ENCODE measurements at places on chromosomes 7 and 10. TPM values are rescaled to one million over a fixed set of nuclear protein-coding genes. Genes with fewer than 3 reads are reported as not detected.

GPR85 gene
- polyA plus RNA-seq, result 5.0 TPM

RBP3 gene
- polyA plus RNA-seq, result not detected

RAPGEF5 gene
- 0.16 TPM for polyA plus RNA-seq

IL2RA gene
- not detected for polyA plus RNA-seq

RGS10 gene
- polyA plus RNA-seq, result 219 TPM

EFCAB10 gene
- not detected for polyA plus RNA-seq

PDAP1 gene
- polyA plus RNA-seq, result 68.1 TPM

DNA sequence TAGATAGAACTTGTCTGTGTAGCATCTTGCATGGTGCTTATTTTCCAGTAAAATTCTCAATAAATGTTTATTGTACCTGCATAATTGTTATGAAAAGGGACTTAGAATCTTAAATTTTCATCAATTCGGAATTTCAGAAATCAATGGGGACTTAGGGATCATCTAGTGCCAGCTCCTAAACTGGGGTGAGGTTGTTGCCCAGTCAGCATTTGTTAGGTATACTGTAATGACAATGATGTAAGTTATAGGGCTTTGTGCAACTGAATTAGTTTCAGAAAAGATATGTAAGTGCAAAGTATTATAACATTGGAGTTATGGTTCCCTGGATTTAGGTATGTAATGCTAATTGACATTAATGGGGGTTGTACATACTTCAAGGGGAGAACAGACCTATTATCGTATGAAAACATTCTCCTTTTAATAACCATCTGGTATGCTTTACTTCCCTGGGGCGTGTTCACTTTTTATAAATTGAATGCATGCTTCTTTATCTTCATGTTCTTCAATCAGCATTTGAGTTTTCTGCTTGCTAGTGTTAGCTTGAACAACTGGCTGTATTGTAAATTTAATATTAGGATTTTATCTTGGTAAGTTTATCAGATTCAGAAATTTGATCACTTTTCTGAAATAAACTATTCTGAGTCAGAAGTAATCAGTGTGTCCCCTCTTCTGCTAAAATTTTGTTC, 270.3 kb downstream of the BBS9 start:
- DNase-seq, result no peak

- DNase-seq, result no peak
Observed at GRCh38 chr10:80487791-80488538, 33.9 kb downstream of the TSPAN14 start.

GRCh38 chr7:42254217-42254616, 17.2 kb upstream of the GLI3 start:
- no peak for DNase-seq

GRCh38 chr10:14466257-14466656, 135.5 kb upstream of the FRMD4A start:
- no peak for DNase-seq

DNA sequence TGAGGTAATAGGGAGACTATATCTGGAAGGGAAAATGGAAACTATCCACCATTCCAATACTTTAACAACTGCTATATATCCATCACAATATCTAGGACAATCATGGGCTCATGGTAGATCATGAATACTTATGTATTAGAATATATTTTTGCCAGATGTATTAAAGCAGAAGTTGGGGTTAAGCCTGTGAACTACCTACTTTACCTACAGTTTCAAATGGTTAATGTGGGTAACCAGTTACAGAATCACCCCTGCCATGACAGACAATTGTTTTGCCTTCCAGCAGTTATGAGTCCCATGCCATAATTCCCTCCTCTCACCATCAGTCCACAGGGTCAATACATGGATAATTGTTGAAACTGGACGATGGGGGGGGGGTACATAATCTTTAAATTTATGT, 29.9 kb upstream of the RAPGEF5 start:
- DNase-seq, result no peak

- no peak for DNase-seq
Observed at GRCh38 chr10:88032566-88032965, 169.1 kb downstream of the PTEN start.

GRCh38 chr10:71292624-71293445, 26.2 kb upstream of the SLC29A3 start:
- DNase-seq, result no peak

GRCh38 chr7:39847227-39847626, 102.8 kb upstream of the CDK13 start:
- no peak for DNase-seq

DNA sequence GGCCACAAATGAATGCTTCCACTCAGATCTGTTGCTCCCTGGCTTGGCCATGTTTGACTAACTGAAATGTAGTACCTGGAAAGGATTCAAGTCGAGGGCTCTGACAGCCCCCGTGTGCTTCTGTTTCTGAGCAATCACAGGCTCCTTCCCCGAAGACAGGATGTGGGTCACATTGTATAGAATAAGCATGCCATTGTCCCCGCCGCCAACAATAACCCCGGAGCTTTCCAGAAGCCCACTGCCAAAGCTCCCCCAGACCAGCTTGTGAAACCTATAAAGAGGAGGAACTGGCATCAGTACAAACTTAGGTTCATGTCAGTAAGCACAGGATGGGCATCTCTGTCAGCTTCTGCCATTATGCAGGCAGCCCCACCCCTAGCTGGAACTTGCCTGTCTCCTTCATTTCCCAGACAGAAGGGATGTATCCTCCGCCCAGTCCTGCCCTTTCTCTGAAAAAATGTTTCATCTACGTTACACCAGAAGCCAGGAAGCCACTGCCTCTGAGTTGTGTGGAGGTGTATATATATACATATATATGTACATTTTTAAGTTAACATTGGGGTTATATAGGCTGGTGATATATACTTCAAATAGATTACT, 10.3 kb downstream of the SEC31B start:
- DNase-seq, result no peak

DNA sequence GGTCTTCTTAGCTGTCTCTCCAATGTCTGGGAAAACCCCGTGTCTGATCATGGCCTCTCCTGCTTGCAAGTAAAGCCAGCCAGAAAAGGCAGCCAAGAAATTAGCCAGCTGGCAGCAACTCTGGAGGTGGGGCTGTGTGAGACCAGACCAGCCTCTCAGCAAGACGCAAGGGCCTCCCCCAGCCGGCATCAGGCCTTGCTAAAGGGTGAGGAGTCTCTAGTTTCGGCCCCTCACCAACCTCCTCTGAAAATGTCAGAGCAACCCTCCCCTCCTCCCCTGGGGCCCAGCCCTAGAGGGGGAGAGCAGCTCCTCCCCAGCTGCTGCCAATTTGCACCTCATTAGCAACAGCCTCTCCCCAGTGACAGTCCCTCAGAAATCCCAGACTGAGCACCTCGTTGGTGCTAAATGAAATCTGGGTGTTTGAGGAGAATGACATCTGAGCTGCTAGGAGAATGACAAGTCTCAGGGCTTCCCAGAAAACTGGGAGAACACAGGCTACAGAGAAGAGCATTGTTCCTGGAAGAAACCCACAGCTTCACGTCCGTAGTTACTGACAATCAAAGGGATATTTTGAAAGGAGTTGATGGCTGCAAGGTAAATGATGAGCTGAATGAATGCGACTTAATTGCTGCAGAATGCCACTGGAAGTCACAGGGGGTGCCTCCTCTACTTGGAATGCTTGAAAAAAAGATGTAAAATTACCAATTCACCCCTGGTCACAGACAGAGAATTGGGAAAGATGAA, 25.9 kb downstream of the DGKI start:
- peak; percentile 34 for DNase-seq

GRCh38 chr7:55957190-55957589, 5.5 kb downstream of the MRPS17 start:
- no peak for DNase-seq

GRCh38 chr7:156503196-156503595, 137.4 kb upstream of the RNF32 start:
- no peak for DNase-seq

DNA sequence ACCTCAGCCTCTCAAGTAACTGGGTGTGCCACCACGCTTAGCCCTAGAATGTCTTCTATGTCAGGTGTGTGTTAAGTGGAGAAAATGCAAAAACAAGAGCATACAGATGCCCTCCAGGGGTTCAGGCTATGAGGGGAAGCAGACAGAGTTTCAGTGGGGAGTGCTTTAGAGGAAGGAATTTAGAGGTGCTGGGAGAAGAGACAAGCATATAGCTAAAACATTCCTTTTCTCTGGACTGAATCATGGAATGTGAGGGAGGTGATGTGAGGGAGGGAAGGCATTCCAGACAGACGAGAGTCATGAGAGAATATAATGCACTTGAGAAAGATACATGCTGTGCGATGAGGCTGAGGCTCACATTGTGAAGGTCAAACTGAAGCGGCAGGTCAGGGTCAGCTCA, 6.6 kb upstream of the ZNF786 start:
- DNase-seq, result no peak

DNA sequence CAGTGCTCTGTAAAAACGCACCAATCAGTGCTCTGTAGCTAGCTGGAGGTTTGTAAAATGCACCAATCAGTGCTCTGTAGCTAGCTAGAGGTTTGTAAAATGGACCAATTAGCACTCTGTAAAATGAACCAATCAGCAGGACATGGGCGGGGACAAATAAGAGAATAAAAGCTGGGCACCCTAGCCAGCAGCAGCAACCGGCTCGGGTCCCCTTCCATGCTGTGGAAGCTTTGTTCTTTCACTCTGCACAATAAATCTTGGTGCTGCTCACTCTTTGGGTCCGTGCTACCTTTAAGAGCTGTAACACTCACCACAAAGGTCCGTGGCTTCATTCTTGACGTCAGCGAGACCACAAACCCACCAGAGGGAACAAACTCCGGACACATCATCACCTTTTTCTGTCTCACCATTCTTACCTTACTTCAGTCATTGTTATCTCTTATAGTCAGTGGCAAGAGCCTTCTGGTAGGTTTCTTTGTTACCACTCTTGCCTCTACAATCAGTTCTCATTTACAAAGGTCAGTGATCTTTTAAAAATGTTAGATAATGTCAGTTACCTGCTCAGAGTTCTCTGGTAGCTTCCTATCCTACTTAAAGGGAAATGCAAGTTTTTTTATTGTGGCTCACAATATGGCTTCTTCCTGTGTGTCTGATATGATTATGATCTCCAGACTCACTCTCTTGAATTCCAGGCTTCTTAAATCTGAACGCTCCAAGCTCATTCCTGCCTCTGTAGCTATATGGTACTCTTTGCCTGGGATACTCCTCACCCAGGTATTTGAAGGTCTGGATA, 4.5 kb downstream of the STAM start:
- no peak for DNase-seq

DNA sequence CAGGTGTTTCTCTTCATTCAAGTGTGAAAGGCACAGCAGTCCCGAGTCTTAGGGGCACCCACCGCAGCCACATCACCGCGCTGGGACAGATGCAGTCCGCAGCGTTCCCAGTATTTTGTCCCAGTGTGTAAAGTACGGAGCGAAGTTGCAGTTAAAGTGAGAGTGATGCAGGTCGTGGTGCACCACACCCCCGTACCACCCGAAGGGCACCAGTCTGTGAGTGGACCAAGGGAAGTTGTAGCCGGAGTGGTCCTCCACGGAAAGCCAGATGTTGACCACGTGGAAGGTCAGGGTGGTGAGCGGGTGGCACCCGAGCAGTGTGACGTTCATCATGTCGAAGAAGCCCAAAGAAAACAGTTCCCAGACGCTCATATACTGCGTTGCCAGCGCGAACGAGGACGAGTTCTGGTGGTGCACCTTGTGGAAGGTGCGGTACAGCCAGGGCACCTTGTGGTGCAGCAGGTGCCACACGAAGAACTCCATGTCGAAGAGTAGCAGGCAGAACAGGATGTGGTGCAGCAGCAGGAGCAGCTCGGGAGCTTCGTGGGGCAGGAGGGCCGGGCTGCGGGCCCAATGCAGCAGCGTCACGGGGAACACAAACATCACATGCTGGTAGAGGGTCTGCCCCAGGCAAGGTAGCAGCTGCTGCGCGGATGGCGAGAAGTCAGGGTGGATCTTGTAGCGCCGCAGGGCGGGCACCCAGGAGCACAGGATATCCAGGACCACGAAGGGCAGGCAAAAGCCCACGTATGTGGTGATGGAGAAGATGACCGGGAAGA, 526 bp downstream of the CH25H start:
- DNase-seq, result no peak

DNA sequence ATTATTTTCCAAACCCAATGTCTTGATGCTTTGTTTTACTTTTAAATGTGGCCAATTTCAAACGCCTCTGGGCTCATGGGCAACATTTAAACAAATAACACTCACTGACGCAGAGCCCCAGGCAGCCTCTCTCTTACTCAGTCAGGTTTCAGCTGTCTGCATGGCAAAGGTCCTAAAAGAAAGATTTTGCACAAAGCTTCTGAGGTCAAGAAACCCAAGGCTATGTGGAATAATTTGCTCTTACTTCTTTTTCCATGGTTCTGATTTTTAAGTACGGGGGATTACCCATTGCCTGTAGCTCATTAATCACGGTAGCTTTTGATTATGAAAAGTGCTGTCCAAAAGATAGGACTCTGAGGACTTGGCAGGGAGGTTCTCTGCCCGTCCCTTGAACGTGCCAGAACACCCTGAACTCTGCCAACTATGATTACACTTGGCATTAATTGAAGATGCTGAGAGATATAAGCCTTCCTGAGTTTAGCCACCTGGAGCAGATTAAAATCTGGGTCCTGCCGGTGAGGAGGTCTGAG, 14.1 kb upstream of the MSRB2 start:
- no peak for DNase-seq

GRCh38 chr7:142925413-142925812, 8.1 kb downstream of the TRPV5 start:
- no peak for DNase-seq

DNA sequence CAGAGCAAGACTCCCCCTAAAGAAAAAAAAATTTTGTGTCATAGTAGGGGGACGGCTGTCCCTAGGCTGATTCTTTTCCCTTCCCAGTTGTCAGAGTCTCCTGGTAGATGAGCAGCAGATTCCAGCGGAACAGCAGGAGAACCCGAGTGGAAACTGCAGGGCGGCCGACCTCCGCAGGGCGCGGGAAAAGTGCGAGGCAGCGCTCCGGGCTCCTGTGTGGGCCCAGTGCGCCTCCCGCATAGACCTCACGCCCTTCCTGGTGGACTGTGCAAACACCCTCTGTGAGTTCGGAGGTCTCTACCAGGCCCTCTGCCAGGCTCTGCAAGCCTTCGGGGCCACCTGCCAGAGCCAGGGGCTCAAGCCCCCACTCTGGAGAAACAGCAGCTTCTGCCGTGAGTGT, 46.0 kb downstream of the ZAN start:
- DNase-seq, result no peak

DNA sequence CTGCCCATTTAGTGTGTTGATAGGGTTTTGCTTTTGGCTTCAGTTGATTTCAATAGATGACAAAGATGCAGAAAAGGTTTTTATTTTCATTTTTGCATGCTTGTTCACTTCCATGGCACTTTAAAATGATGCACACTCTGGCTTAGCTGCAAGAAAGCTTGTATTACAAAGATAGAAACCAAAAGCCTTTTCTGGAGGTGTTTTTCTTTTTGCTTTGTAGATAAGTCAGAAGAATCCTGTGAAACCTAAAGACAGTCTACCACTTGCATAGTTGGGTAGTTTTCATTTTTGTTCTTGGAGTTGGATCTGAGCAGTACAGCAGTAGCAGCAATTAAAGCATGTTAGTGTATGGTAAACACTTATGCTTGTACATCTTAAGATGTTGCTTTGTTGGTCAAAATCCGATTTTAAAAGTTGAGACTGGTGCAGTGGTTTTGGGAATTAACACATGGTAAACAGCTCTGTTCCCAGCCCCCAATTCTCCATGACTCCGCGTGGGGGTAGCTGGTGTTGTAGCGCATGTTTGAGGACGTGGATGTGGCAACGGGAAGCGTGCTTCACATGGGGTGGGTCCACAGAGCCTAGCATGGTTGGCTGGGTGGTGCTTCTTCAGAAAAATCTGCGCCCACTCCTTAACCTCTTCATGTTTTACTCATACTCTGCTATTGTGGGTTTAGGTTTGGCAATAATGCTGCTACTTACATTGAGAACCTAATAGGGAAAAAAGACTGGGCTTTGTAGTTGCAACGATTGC, 19.8 kb downstream of the CCNY start:
- no peak for DNase-seq

- DNase-seq, result no peak
Observed at GRCh38 chr7:49099587-49100326, 175.4 kb downstream of the CDC14C start.
